ENCODE measurements at places on chromosomes 4 and X. TPM values are rescaled to one million over a fixed set of nuclear protein-coding genes. Genes with fewer than 3 reads are reported as not detected.

Gene TEX13D
- total RNA-seq: not detected

Gene HMX1
- total RNA-seq: 0.13 TPM

Gene MTMR1
- total RNA-seq: 17.3 TPM

Gene CDS1
- 0.61 TPM for total RNA-seq

Gene KIT
- total RNA-seq: 0.02 TPM

Gene IQCM
- total RNA-seq: not detected

Gene CFAP47
- total RNA-seq: 0.02 TPM

Gene EXOSC9
- 24.6 TPM for total RNA-seq

Gene CYTL1
- not detected for total RNA-seq
